Skin of body (tissue), 3 donors: ENCODE measurements at places on chromosomes 5 and 9. TPM values are rescaled to one million over a fixed set of nuclear protein-coding genes. Genes with fewer than 3 reads are reported as not detected.

DNA sequence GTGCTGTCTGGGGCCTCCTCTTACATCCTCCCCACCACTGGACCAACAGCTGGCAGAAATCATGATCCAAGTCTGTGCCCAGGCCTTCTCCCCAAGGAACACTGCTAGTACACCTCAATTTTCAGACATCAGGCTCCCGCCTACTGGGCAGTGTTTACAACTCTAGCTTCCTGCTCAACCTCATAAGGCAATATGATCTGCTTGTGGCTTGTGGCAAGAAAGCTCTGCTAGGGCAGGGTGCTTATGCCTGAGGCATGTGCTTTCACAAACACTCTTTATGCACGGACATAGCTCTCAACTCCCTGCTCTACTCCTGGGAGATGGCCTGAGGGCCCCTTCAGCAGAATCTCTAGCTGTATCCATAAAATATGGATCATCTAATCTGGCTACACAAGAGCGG, 32.5 kb downstream of the SH3TC2 start:
- no peak for DNase-seq

Gene FOXD4L3
- total RNA-seq: not detected

DNA sequence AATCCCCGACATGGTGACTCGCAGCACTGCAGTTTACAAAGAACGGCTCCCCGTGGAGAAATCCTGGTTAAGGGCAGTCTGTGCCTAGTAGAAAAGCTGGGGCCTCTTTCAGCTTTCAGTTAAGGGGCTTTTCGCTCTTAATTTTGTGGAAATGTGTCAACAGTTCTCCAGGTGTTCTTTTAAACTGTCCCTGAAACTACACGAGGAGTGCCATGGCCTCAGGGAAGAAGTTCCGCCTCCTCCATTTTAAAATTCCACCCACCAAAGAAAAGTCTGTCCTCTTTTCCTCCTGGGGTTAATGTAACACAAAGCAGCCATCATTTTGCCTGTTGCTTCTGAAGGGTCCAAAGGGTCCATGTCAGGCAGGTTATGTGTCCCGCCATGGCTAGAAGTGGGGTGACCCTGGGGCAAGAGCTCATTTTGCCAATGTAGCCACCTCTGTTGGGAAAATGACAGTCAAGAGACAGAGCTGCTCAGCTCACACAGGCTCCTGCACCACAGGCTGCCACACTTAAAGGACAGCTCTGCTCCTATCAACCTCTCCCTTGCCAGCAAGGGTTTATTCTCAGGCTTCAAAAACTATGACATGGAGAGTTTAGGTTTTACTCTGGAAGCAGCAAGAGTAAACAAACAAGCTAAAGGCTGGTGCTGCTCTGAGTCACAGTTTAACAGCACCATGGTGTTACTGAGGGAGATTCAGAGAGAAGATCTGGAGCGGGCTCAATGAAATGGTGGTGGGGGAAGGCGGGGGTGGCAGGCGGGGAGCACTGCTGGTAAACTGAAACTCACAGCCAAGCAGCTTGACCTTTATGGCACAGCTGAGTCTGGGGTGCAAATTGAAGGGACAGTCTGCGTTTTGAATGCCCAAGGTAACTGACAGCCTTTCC, 3.2 kb downstream of the WHRN start:
- no peak for DNase-seq

Gene PDE6A
- total RNA-seq: not detected

GRCh38 chr9:27817747-27818146, 244.5 kb upstream of the C9orf72 start:
- no peak for DNase-seq

GRCh38 chr5:141363952-141364660, at the start of gene PCDHGA5:
PCDHGA5 (plus strand) TSS chr5:141364162; CDS start chr5:141364331, 169 bp downstream.
- no peak for DNase-seq

- DNase-seq: no peak
Observed at GRCh38 chr9:74362423-74362822, 134.7 kb upstream of the RORB start.

GRCh38 chr5:54602475-54602874, 84.9 kb downstream of the SNX18 start:
- DNase-seq: no peak

DNA sequence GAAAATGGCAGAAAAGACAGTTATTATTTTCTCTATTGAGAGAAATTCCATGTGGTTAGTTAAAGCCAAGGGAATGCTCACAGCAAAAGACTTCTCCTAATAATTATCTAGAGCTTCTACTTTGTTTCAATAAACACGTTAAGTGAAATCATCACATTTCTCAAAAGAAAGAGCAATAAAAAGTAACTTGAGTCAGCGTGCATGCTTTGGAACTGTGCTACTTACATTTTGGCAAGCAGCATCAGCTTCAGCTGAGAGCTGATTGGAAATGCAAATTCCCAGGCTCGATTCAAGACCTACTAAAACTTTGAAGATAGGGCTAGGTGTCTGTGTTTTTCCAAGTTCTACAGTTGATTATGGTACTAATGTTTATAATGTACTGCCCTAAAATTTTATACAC, 132.1 kb downstream of the CDH18 start:
- DNase-seq: no peak

Gene C9orf152
- 0.30 TPM for total RNA-seq
